ENCODE measurements at places on chromosomes 12 and 14.

DNA sequence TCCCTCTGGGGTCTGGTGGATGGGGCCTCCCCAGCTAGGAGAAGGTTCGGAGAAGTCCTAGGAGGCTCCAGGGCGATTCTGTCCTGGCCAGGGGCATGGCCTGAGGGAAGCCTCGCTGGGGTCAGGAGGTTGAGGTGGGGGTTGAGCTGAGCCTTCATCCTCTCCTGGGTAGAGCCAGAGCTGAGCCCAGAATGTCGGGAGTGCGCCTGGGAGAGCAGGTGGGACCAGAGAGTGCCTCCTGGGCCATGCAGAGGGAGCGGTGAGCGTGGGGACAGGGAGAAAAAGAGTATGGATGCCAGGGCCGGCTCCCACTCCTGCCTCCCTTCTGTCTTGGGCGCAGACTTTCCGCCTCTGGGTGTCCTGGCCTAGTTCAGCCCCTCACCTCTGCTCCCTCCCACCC lies 13.1 kb downstream of the RPS6KL1 start:
- no peak for DNase-seq

DNA sequence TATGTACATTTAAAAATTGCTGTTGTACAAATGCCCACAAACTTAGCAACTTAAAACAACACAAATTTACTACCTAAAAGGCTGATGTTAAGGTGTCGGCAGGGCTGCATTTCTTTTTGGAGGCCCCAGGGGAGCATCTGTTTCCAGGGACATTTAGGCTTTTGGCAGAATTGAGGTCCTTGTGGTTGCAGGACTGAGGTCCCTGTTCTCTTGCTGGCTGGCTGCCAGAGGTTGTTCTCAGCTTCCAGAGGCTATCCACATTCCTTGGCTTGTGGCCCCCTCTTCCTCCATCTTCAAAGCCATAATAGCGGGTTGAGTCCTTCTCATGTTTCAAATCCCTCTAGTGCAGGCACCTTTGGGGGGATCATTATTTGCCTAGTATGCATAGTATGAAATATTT lies 22.4 kb upstream of the KRT83 start:
- no peak for DNase-seq

GRCh38 chr14:67166450-67166853 lies 22.8 kb upstream of the GARIN2 start:
- peak; percentile 51 for DNase-seq

DNA sequence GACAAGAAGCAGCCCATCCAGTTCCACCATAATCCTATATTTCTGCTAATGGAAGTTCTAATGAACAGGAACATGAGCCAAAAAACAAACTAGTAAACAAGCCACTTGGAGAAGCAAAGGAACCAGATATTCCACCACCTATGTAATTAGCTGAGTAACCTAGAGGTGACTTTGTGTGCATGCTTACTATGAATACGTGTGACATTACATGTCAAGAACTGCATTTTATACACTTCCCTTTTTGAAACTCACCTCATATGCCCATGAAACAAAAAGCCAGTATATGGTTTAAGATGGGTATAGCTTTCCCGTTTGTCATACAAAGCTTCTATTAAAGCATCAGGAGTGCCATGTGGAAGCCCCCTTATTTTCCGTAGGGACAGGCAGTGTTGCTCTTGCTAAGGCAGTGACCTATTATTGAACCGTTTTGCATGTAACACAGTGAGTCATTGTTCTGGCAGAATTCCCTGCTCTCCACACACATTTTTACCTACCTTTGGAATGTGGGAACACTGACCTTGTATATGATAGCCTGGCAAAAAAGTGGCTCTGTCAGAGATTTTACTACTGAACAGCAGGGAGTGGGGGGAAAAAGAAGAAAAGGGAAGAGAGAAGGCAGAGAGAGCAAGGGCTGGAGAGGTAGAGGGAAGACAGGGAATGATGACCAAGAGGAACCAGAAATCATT lies 34.8 kb upstream of the FRMD6 start:
- no peak for DNase-seq

Data from common myeloid progenitor, CD34-positive (primary cell).